ENCODE measurements at places on chromosomes 2 and 18. TPM values are rescaled to one million over a fixed set of nuclear protein-coding genes. Genes with fewer than 3 reads are reported as not detected.

GRCh38 chr2:8153258-8153718 is 528.6 kb upstream of the ID2 start:
- no peak for DNase-seq

DNA sequence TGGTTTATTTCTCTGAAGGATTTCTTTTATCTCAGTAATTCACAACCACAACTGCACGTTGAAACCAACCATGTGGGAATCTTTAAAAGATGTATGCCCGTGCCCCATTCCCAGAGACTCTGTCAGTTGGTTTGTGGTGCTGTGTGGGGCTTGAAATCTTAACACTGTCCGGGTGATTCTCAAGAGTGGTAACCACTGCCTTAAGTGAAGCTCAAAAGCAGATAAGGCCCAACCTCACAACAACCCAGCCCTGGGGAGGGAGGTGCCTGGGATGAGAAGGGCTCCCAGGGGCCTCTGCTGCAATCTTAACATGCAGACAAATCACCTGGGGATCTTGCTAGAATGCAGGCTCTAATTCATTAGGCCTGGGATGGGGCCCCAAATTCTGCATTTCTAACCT is 13.4 kb downstream of the AOX1 start:
- DNase-seq = no peak

GRCh38 chr2:120963997-120964705 is 228.5 kb downstream of the GLI2 start:
- peak; percentile 28 for DNase-seq

DNA sequence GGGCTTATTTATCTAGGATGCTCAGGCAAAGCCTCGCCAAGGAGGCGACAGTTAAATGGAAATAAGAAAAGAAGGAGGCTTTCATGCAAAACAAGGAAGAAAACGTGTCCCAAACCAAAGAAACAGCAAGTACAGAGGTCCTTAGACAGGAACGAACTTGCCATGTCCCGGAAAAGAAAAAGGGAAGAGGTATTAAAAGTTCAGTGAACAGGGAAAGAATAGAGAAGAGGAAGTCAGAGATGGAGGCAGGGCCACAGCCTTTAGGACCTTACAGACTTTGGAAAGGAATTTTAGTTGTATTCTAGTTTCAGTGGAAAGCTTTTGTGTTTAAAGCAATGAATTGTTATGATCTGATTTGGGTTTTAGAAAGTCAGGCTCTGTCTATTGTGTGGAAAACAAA is 22.1 kb downstream of the IKZF2 start:
- DNase-seq = no peak

GRCh38 chr18:647304-647703 is 10.1 kb upstream of the TYMS start:
- no peak for DNase-seq

DNA sequence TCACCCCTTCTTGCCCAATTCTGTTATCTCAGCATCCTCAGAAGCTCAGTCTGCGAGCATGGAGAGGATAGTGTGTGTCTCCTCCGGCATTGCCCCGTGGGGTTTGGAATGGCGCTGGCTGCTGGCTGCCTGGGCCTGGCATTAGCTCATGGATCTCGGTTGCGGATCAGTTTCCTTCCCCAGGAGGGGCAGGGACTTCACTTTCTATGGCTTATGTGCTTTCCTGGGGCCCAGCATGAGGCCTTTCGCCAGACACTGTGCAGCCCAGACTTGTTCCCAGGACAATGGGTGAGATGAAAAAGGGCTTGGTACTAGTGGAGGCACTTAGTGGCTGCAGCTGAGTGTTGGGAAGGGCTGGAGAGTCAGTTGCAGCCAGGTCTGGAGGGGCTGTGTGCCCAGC is 143.3 kb downstream of the GLI2 start:
- no peak for DNase-seq

TMEM37 gene
- 3.5 TPM for total RNA-seq

Measured in Caki2 (cell line).